Activated CD4-positive, alpha-beta T cell treated with anti-CD3 and anti-CD28 coated beads, Interleukin-2, amount 10 ng/mL, durations not matched to agents 7 days and 5 days (primary cell): ENCODE measurements at places on chromosomes 7 and 10.

- no peak overlapping the region for H3K4me3 ChIP-seq
- no peak for DNase-seq
- H3K4me1 ChIP-seq = peaks cover 4% of the 10 kb centered on the region
- H3K27ac ChIP-seq = no peak overlapping the region
- no peaks in the 10 kb centered on the region for H3K36me3 ChIP-seq
Measured at GRCh38 chr7:155789001-155789725, 23.1 kb downstream of the SHH start.

- H3K36me3 ChIP-seq = peaks cover 31% of the 10 kb centered on the region
- H3K4me1 ChIP-seq = peaks cover 46% of the 10 kb centered on the region
- peak overlapping the region; percentile 97 for H3K4me3 ChIP-seq
- DNase-seq = no peak
- peak overlapping the region; percentile 66 for H3K27ac ChIP-seq
Measured at GRCh38 chr7:149495785-149496641, 1.6 kb downstream of the ZNF746 start.

DNA sequence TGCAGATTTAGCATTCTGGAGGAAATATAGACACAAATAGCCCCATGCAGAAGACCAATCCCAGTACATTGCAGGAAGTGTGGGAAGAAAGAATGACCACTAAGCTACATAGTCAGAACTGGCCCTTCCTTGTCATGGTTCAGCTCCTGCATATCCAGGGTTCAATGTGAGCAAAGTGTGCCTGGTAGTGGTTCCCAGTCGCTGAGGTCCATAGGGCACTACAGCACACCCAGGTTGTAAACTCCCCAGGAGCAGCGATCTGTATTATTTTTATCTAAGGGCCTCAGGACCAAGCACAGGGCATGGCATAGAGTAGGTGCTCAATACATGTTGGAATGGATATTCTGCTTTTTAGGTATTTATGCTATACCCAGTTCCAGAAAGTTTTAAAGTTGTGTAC is 114.4 kb downstream of the RTKN2 start:
- DNase-seq = no peak
- no peak overlapping the region for H3K4me3 ChIP-seq
- H3K27ac ChIP-seq = no peak overlapping the region
- H3K27me3 ChIP-seq = no peaks in the 10 kb centered on the region
- peaks cover 11% of the 10 kb centered on the region for H3K36me3 ChIP-seq

DNA sequence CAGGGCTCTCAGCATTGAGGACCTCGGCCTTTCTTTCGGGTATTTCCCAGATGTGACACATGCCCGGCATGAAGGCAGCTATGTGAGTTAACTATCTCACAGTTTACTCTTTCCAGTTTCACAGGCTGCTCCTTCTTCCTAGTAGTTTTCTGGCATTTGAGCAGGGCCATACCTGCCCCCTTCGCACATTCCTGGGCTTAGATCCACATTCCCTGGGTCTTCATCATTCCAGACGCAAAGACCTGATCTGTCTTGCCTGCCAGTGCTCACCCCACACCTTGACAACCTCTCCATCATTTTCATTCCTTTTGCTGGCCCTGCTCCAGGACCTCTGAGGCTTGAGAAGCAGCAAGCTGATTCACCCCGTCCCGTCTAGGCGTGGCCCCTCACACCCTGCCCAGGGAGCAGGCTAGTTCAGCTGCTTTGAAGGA is 227.5 kb downstream of the WDR11 start:
- H3K27ac ChIP-seq = no peak overlapping the region
- DNase-seq = no peak
- no peak overlapping the region for H3K4me3 ChIP-seq
- no peaks in the 10 kb centered on the region for H3K27me3 ChIP-seq

- H3K36me3 ChIP-seq = no peaks in the 10 kb centered on the region
- no peaks in the 10 kb centered on the region for H3K4me1 ChIP-seq
- H3K27me3 ChIP-seq = no peaks in the 10 kb centered on the region
- DNase-seq = no peak
- no peak overlapping the region for H3K4me3 ChIP-seq
Measured at GRCh38 chr10:108848046-108848445, 1075.3 kb downstream of the XPNPEP1 start.

DNA sequence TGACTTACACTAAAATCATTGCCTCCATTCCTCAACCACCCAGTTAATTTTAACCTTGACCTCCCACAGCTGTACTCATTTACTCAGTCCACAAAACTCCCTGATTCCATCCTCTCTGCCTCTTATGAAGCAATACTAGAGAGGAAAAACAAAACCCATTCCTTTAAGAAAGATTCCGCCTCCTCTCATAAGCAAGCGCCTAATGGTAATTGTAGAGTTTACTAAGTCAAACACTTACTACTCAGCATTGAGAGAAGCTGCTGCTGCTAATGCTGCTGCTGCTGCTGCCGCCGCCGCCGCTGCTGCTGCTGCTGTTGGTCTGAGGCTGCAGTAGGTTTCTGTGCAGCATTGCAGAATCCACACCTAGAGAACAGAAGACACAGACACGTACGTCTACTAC is 2.1 kb upstream of the ADD3 start:
- H3K4me3 ChIP-seq = no peak overlapping the region
- H3K27me3 ChIP-seq = peaks cover 6% of the 10 kb centered on the region
- peaks cover 19% of the 10 kb centered on the region for H3K4me1 ChIP-seq
- peaks cover 7% of the 10 kb centered on the region for H3K36me3 ChIP-seq
- DNase-seq = no peak

DNA sequence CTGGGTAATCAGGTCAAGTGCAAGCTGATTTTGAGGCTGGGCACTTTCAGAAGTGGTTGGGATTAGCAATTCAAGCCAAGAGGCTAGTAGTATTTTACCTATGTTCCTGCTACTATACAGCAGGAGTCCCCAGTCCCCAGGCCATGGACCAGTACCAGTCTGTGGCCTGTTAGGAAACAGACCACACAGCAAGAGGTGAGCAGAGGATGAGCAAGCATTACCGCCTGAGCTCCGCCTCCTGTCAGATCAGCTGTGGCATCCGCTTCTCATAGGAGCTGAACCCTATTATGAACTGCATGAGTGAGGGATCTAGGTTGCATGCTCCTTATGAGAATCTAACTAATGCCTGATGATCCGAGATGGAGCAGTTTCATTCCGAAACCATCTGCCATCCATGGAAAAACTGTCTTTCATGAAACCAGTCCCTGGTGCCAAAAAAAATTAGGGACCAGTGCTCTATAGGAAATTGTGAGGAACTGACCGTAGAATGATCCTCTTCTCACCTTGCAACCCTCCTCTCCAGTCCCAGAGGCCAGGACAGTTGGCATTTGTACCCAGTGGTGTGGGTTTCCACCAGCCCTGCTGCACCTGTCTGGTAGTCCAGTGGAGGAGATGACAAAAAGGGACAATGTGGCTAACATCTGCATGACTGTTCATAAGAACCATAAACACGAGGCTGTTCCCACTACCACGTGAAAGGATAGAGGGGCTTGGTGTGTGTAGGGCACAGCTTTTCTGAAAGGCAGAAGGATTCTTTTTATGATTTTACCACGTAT is 172.5 kb downstream of the KIAA1217 start:
- no peaks in the 10 kb centered on the region for H3K36me3 ChIP-seq
- H3K4me3 ChIP-seq = no peak overlapping the region
- no peak for DNase-seq
- no peaks in the 10 kb centered on the region for H3K4me1 ChIP-seq
- H3K27me3 ChIP-seq = peaks cover 3% of the 10 kb centered on the region

GRCh38 chr7:20340839-20341238 is 10.1 kb downstream of the ITGB8 start:
- no peak for DNase-seq
- H3K4me3 ChIP-seq = no peak overlapping the region
- H3K4me1 ChIP-seq = no peaks in the 10 kb centered on the region

DNA sequence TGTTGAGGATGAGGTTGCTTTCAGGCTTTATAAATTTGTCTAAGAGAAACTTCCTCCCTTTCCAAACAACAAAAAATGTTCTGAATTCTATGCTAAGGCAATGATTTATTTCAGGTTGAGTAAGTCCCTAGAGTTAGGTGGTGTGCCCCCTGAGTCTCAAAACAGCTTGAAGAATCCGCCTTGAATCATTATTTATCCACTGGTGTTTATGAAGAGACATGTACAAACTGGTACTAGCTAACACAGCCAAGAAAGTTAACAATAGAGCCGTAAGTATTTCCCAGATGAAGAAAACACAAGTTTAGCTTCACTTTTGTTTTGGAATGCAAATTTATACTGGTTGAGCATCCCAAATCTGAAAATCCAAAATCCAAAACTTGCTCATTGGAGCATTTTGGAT is 66.2 kb upstream of the SRPK2 start:
- H3K4me3 ChIP-seq = no peak overlapping the region
- H3K27ac ChIP-seq = no peak overlapping the region
- no peaks in the 10 kb centered on the region for H3K27me3 ChIP-seq
- H3K4me1 ChIP-seq = peaks cover 2% of the 10 kb centered on the region
- DNase-seq = no peak

DNA sequence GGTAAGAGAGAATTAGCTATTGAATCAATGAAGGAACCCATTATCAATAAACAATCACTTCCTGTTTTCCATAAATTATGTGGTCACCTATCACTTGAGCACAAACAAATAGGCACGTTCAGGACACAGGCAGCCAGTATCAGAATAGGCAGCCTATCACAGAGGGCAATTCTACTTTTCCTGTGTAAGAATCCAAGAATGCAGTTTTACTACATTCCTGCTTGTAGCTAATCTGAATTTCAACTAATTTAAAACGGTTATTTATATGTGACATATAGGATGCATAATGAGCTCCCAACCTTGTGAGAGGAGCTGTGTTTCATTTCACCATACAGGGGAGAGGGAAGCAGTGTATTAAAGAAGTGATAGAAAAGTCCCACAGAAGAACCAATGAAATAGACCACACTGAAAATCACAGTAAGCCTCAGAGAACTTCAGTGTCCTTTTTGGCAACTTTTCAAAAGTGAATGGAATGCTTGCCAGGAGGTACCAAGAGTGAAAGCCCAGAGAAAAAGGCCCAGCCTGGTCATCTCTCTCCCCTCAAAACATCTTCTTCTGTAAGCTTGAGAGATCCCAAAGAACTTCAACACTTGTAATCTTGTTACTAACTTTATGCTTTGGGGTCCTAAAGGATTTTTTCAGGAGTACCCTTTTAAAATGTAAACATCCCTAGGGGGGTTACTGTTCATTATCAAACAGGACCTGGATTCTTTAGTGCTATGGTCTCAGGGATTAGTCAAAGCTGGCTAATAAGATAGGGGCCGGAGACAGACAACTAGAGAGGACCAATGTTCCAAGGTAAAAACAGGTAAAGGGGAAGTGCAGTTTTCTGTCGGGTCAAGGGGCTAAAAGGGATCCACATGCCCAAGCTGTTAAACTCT is 1.3 kb downstream of the IMMP2L start:
- H3K4me1 ChIP-seq = peaks cover 33% of the 10 kb centered on the region
- DNase-seq = no peak
- H3K4me3 ChIP-seq = peak overlapping the region; percentile 75

GRCh38 chr10:133079836-133080682 is 7.7 kb upstream of the ADGRA1 start:
- H3K27ac ChIP-seq = no peak overlapping the region
- no peak for DNase-seq

DNA sequence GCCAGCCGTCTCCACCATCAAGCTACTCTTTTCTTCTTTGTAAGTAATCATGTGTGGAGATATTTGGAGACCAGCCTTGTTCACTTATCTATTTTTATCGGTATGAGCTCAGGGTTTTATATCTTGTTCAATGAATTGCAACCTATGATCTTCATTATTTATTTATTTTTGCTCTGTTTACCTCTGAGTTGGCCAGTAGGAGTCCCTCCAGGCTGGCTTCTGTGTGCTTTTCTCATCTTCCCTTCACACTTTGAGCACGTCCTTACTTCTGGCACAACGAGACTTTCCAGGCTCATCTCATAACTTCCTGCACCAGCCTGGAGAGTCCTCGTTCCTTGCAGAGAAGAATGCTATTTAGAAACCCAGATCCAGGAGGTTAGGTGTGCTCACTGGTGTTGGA is 375.8 kb upstream of the PODXL start:
- H3K27me3 ChIP-seq = peaks cover 3% of the 10 kb centered on the region
- no peak overlapping the region for H3K4me3 ChIP-seq
- DNase-seq = no peak
- H3K27ac ChIP-seq = no peak overlapping the region
- H3K36me3 ChIP-seq = no peaks in the 10 kb centered on the region

GRCh38 chr10:81520688-81521087 is 354.3 kb upstream of the NRG3 start:
- H3K27me3 ChIP-seq = no peaks in the 10 kb centered on the region
- no peak overlapping the region for H3K27ac ChIP-seq
- H3K36me3 ChIP-seq = no peaks in the 10 kb centered on the region
- no peaks in the 10 kb centered on the region for H3K4me1 ChIP-seq
- DNase-seq = no peak
- no peak overlapping the region for H3K4me3 ChIP-seq

- no peak for DNase-seq
- H3K36me3 ChIP-seq = peaks cover 6% of the 10 kb centered on the region
- no peak overlapping the region for H3K27ac ChIP-seq
- no peak overlapping the region for H3K4me3 ChIP-seq
- H3K27me3 ChIP-seq = peaks cover 14% of the 10 kb centered on the region
- H3K4me1 ChIP-seq = peaks cover 2% of the 10 kb centered on the region
Measured at GRCh38 chr7:48058990-48059389, 23.6 kb downstream of the C7orf57 start.

- H3K36me3 ChIP-seq = no peaks in the 10 kb centered on the region
- DNase-seq = no peak
- H3K27ac ChIP-seq = no peak overlapping the region
- peaks cover 7% of the 10 kb centered on the region for H3K27me3 ChIP-seq
Measured at GRCh38 chr10:123551259-123551658, 114.9 kb upstream of the GPR26 start.

DNA sequence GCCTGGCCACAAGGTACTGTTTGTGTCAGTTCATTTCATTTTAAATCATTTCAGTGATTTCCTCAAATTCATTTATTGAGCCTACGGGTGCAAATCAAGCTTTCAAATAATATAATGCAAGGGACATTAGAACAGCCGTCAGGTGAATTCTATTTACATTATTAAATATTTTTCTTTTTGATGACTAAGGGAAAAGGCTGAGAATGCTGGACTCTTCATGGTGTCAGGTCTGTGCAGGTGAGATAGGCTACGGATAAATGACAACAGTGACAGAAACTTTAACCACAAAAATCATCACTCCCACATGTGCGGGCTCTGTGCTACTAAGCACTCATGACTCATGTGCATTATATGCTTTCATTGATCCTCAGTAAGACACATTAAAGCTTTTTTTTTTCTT is 149.2 kb upstream of the ZNF716 start:
- no peaks in the 10 kb centered on the region for H3K27me3 ChIP-seq
- no peak for DNase-seq
- H3K4me1 ChIP-seq = no peaks in the 10 kb centered on the region
- no peak overlapping the region for H3K27ac ChIP-seq

DNA sequence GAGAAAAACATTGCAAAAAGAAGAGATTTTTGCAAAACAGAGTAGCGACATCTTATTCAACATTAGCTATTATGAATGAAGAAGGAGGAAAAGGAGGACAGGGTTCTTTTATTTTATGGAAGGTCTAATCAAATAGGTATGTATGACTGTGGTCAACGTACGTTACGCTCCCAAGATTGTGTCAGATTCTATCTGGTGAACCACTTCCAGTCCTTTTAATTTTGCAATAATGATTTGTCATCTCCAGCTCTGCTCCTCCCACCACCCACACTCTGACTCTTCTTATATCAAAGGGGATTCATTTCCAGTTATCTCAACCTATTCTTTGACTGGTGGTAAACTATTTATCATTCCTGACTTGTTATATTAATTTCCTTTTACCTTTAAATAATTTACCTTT is 259.9 kb downstream of the CACNA2D1 start:
- no peak for DNase-seq
- H3K4me3 ChIP-seq = no peak overlapping the region
- no peaks in the 10 kb centered on the region for H3K27me3 ChIP-seq
